ENCODE measurements at places on chromosomes 11 and 22. TPM values are rescaled to one million over a fixed set of nuclear protein-coding genes. Genes with fewer than 3 reads are reported as not detected.

The OR51E1 gene
- total RNA-seq: not detected

The ZNF70 gene
- 2.9 TPM for total RNA-seq

DNA sequence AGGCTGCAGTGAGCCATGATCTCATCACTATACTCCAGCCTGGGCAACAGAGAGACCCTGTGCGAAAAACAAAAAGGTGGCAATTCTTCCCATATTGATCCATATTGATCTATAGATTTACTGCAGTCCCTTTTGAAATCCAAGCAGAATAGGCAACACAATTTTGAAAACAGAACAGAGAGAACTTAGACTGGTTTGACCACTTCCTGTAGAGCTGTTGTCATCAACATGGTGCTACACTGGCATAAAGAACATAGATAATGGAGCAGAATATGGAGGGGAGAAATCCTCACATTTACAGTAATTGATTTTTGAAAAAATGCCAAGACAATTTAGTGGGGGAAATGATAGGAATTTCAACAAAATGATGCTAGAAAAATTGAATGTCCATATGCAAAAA, 34.1 kb downstream of the GRK3 start:
- no peak for DNase-seq
- H3K36me3 ChIP-seq: peaks cover 47% of the 10 kb centered on the region
- no peaks in the 10 kb centered on the region for H3K27me3 ChIP-seq
- H3K27ac ChIP-seq: peak overlapping the region; percentile 64

GRCh38 chr11:43852057-43852636, 28.5 kb upstream of the ALKBH3 start:
- H3K36me3 ChIP-seq: peaks cover 1% of the 10 kb centered on the region
- no peak overlapping the region for H3K27ac ChIP-seq
- H3K27me3 ChIP-seq: no peaks in the 10 kb centered on the region
- DNase-seq: peak; percentile 72
- no peaks in the 10 kb centered on the region for H3K4me1 ChIP-seq
- no peak overlapping the region for H3K4me3 ChIP-seq

DNA sequence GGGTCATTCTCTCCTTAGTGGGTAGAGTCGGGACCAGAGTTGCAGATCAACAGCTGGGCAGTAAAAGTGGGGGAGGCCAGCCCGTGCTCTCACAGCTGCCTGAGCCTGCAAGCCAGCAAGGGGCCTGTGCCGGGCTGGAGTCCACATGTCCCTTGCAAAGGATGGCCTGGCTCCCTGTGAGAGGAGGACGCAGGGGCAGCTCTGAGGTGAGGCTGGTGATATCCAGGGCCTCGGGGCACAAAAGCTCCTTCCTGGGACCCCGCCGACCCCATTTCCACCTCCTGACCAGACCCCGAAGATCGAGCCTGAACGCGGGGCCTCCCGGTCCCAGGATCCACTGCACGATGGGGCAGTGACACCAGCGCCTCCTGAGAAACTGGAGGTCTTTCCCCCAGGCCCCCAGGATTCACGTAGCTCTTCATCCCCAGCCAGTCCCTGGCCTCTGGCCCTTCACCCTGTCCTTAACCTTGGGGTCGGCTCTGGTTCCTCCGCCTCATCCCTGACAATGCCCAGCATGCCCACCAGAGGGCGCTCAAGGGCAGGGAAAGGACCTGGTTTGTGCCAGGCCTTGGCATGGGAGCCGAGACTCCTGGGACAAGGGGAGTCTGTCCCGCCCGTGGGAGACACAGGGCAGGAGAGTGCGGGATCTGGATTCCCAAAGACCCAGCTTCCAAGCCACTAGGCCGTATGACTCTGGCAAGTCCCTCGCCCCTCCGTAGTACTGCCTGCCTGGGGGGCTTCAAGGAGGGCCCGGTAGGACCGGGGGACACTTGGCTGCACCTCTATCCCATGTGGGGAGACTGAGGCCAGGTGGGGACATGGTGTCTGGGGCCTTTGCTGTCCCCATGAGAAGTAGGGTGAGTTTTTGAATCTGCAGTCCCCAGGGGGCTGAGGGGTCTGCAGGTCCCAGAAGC, 17.8 kb upstream of the WNT7B start:
- DNase-seq: peak; percentile 79
- peaks cover 7% of the 10 kb centered on the region for H3K27me3 ChIP-seq
- peaks cover 5% of the 10 kb centered on the region for H3K4me1 ChIP-seq
- H3K36me3 ChIP-seq: no peaks in the 10 kb centered on the region
- H3K27ac ChIP-seq: no peak overlapping the region

The CSNK2A3 gene
- total RNA-seq: 0.84 TPM

GRCh38 chr11:71489311-71490043, 36.5 kb downstream of the NADSYN1 start:
- no peaks in the 10 kb centered on the region for H3K27me3 ChIP-seq
- peak overlapping the region; percentile 37 for H3K27ac ChIP-seq
- H3K4me1 ChIP-seq: peaks cover 20% of the 10 kb centered on the region

DNA sequence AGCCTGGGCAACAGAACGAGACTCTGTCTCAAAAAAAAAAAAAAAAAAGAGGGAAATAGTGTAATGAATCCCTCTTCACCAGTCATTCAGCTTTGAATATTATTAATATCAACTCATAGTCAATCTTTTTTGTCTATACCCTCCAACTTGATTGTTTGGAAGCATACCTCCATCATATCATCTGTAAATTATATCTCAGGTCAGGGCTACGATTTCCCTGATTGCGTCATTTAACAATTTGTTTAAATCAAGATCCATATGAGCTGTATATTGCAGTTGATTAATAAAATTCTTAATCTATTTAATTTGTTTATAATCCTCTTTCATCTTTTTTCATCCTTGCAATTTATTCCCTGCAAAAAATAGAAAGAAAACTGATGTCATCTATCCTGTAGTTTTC, 60.2 kb downstream of the USP47 start:
- H3K4me1 ChIP-seq: peaks cover 7% of the 10 kb centered on the region
- no peak overlapping the region for H3K4me3 ChIP-seq
- no peak overlapping the region for H3K27ac ChIP-seq
- no peak for DNase-seq
- H3K36me3 ChIP-seq: peaks cover 8% of the 10 kb centered on the region

- no peak overlapping the region for H3K4me3 ChIP-seq
- peaks cover 2% of the 10 kb centered on the region for H3K36me3 ChIP-seq
- no peak overlapping the region for H3K27ac ChIP-seq
- H3K27me3 ChIP-seq: peaks cover 5% of the 10 kb centered on the region
Measured at GRCh38 chr11:68300076-68300830, 12.1 kb upstream of the LRP5 start.

The TRIM48 gene
- total RNA-seq: not detected

The TSPAN32 gene
- total RNA-seq: 20.5 TPM

DNA sequence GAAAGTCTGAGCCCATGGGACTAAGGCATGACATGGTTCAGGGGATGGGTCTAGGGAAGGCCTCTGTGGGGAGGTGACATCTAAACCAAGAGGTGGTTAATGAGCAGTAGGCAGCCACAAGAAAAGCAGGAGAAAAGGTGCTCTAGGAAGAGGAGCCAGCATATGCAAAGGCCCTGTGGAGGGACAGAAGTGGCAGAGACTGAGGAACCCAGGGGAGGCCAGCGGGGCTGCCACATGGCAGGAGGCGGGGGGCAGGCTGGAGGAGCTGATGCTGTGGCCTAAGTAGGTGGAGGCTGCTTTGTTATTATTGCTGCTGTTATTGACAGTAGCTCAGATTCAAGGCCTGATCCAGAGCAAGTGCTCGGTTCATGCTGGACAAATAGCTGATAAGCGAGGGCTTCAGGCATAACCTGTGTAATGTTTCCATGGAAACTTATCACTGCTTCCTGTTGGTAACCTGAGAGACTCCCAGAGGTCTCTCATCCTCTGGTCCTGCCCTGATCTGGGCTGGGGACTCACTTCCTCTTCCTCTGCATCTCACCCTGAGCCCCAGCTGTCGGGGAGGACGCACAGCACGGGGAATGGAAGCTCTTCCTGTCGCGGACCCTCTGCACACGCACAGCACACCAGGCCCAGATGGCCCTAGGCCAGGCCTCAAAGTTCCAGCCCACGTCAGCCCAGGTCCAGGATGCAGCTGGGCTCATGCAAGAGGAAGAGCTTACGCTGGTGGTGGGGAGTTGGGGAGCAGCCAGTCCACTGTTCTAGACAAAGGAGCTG, 75.2 kb upstream of the TP53I11 start:
- H3K4me3 ChIP-seq: no peak overlapping the region
- no peak overlapping the region for H3K27ac ChIP-seq
- H3K4me1 ChIP-seq: peaks cover 8% of the 10 kb centered on the region
- H3K36me3 ChIP-seq: no peaks in the 10 kb centered on the region
- DNase-seq: no peak

The APOL5 gene
- not detected for total RNA-seq

DNA sequence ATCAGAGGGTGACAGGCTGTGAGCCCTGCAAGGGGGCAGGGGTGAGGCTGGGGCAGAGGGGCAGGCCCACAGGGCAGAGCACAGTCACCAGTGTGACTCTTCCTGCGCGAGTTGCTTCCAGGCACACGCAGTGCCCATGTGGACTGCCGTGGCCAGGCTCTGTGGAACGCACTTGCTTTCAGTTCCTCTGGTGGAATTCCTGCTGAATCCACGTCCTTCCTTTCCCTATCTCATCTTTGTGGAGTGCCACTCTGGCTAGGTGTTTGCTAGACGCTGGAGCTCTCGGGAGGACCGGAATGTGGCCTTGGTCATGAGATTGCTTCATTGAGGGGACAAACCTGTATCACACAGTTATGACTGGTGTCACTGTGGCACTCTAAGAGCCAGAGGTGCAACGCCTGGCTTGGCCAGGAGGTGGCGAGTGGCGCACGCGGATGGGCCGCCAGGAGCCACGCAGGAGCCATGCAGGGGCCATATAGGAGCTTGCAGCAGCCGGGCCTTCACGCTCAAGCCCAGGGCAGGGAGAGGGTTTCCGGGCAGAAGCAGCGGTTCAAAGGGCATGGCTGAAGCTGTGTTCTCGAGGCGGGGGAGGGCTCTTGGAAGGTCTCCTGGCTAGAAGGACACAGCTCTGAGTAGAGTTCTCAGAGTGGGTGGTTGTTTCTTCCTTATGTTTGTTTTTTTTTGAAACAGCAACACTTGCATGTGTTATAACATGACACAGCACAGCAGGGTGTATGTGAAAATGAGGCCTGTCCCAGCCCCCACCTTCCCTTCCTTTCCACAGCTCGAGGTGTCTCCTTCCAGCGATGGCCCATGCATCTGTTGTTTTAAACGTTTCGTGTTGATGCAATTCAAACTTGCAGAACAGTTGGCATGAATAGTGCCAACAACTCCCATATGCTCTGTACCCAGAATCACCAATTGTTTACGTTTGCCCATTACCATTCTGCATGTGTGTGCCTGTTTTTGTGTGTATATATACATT, 36.2 kb downstream of the TBC1D22A start:
- peak; percentile 80 for DNase-seq
- peaks cover 21% of the 10 kb centered on the region for H3K36me3 ChIP-seq
- peaks cover 7% of the 10 kb centered on the region for H3K4me1 ChIP-seq

GRCh38 chr22:47634347-47634746, 871.9 kb downstream of the TBC1D22A start:
- DNase-seq: no peak
- no peaks in the 10 kb centered on the region for H3K36me3 ChIP-seq
- no peak overlapping the region for H3K27ac ChIP-seq
- H3K4me1 ChIP-seq: no peaks in the 10 kb centered on the region

Measured in activated CD8-positive, alpha-beta memory T cell treated with anti-CD3 and anti-CD28 coated beads, Interleukin-2, amount 10 ng/mL, durations not matched to agents 7 days and 5 days (primary cell).